ENCODE measurements at places on chromosomes 16 and 17.

DNA sequence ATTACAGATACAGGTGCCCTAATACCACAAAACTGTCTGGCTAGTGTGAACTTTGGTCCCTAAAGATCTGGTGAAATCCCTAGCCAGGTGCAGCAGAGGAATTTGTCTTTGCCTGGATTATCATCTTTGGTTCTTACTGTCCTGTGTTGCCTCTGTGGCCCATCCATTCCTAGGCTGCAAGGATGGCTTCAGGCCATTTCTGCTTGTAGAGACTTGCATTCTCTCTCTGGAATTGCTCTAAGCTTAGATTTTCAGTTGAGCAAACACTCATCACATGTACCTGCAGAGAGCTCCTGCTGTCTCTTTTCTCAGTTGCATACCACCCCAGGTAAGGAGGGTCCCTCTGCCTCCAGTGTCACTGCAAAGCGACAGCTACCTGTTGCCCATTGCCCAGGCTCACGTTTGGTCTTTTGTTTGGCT lies 114.9 kb downstream of the PRKCA start:
- DNase-seq, result no peak

DNA sequence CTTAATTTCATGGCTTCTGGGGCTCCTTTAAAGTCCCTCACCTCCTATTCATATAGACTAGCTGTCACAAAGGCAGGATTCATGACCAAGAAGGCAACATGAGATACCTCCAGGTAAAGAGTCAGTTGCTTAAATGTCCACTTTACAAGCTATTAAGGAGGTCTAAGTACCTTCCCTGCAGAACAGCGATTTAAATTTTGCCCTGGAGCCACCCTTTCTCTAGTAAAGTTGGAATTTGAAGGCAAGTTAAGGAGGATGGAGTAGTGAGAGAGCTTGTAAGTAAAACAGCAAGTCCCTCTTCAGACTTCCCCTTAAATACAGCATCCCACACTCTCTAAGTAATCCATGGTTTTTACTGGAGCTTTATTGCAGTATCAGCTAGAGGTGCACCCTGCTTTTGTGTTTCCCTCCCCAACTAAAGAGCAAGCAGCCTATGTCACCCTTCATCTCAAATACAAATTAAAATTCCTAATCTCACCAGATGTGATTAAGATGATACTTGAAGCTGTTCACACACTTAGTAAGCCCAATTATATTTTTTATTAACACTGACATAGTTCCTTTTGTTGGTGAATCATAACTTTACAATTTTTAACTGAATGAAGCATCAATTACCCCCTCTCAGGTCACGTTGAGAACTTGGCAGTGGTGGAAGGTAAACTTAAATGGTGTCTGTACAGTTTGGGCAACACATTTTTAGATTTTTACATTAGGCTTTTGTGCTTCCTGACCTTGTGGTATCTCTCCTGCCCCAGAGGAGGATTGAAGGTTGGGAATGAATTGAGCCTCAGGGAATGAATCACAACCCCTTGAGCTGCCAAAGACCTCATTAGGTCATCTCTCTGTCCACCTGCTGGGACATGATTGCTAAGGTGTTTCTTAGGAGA lies 108.9 kb downstream of the TANGO6 start:
- no peak for DNase-seq

GRCh38 chr16:72924927-72925630 lies 122.8 kb downstream of the ZFHX3 start:
- no peak for DNase-seq

DNA sequence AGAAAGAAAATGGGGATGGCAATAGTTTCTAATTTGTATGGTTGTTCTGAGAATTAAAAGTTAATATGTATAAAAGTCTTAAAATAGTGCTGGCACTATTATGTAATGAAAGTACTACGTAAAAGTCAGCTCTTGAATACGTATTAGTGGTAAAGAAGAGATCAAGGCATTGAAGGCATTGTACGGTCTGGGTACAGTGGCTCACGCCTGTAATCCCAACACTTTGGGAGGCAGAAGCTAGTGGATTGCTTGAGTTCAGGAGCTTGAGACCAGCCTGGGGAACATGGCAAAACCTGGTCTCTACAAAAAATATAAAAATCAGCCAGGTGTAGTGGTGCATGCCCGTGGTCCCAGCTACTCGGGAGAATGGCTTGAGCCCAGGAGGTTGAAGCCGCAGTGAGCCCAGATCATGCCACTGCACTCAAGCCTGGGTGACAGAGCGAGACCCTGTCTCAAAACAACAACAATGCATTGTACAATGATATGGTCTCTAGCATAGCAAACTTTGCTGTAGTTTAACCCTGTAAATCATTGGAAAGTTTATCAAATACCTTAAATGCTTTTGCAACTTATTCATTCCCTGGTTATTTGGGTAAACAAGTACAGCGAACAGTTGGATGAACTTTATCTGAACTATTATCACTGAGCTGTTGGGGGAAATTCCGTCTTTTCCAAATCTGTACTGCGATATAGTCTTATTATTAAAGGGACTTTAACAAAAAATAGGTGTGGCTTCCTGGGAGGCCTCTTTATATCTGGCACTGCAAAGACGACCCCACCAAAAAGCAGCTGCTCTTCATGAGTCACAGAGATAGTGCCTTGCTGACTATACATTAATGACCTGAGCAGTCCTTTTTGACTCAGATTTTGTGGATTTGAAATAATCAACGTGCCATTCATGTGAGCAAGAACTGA lies 73.6 kb downstream of the GPRC5B start:
- no peak for DNase-seq
